ACHN (cell line): ENCODE measurements at places on chromosomes 1 and 21.
A peak's percentile ranks its signal among the peaks of the same experiment; 100 is the strongest.

- no peak for DNase-seq
These were observed 16.1 kb downstream of the UCHL5 start for GRCh38 chr1:193042766-193043691.

GRCh38 chr1:151585622-151586021, 26.2 kb upstream of the SNX27 start:
- DNase-seq, result peak; percentile 85

DNA sequence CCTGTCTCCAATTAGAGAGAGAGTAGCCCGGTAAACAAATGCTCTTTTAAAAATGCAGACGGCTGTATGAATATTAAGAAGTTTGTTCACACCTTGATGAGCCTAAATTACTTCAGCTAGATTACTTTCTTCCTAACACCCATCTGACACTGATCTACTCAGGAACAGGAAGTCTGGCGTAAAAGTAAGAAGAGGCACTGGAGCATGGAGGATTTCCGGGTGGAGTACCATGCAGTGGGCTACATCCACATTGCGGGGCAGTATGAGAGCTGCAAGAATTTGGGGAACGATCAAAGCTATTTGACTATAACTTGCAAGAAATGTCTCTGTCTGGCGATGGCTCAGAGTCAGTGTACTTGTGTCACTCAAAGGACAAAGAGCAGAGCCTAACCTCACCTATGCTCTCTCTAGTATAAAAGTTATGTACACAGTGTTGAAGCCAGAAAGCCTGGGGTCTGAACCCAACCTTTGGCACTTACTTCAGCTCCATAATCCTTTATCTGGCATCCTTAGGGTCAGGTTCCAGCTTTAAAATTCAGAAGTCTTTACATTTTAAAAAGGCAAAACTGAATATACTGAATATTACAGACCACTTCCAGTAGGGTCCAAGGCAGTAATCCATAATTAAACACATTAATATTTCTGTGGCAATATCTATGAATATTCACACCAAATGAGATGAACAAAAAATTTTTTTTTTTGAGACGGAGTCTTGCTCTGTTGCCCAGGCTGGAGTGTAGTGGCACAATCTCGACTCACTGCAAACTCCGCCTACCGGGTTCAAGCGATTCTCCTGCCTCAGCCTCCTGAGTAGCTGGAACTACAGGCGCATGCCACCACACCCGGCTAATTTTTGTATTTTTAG, 7.9 kb upstream of the GNPAT start:
- no peak for DNase-seq

DNA sequence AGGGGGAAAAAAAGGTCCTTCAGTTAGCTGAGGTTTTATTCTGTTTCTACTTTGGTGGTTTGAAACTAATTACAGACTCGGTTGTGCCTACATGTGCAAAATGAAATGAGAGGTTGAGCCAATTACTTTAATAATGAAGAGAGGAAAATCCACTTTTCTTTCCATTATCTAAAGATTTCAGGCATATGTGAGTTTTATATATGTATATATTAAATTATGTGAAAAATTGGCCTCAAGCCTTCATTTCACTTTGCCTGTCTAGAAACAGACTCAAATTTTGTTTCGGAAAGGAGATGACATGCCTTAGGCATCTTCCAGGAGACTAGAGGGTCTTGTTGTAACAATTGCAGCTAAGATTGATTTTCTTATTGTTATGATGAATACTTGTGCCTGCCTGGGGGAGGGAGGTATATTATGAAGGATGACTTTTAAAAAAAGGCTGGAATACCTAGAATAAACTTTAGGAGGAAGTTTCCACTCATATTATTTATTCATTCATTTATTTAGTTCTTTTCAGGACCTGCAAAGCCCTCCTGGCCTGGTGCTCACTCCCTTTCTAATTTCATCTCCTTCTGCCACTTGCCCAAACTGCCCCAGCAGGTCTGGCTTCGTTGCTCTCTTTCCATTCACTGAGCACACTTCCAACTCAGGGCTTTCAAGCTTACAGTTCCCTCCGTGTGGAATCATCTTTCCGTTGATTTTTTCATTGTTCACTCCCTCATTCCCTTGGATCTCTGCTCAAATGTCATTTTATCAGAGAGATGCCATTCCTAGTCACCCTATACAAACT, 94.2 kb upstream of the HOOK1 start:
- DNase-seq, result no peak

- no peak for DNase-seq
These were observed 12.8 kb upstream of the LRRC8D start for GRCh38 chr1:89807983-89808382.

- peak; percentile 22 for DNase-seq
These were observed 34.6 kb downstream of the COQ8A start for GRCh38 chr1:226974544-226975258.

DNA sequence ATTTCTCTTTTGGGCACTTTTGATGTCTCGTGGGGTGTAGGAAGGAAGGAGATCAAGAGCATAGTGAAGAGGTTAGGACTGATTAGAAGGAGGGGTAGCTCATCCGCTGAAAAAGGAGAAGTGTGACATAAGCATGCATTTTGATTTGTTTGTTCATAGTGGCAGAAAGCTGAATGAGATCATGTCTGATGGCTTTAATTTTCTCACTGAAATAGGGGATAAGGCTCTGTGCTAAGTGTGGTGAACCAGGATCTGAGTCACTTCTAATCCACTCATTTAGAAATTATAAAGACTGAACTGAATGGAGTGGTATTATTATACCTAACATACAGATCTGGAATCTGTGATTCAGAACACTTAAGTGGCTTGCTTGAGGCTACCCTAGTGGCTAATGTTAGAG, 344.5 kb downstream of the PDE4B start:
- no peak for DNase-seq

GRCh38 chr1:228474507-228474906, 12.7 kb upstream of the RNF187 start:
- DNase-seq, result no peak

- DNase-seq, result no peak
These were observed 30.4 kb downstream of the RIMS3 start for GRCh38 chr1:40634901-40635655.

GRCh38 chr1:48789903-48790302, 13.2 kb upstream of the BEND5 start:
- DNase-seq, result no peak

DNA sequence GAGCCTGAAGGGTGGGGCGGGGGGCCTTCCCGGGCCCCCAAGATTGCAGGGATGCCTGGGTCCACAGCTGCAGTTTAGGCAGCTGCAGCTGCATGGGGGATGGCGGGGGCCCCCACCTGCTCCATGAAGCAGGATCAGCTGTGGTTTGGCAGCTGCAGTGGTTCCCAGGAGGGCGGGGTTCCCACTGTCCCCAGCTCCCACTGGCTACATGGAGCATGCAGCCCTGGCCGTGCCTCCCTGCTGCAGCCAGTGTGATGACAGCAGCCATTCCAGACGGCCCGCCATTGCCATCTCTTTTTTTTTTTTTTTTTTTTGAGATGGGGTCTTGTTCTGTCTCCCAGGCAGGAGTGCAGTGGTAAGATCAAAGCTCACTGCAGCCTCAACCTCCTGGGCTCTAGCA, 992 bp upstream of the C1QA start:
- DNase-seq, result no peak

- DNase-seq, result no peak
These were observed 581.5 kb upstream of the B3GALT2 start for GRCh38 chr1:193767886-193768285.

GRCh38 chr1:20931930-20932436, 144.9 kb upstream of the HP1BP3 start:
- DNase-seq, result no peak

- no peak for DNase-seq
These were observed 126.3 kb upstream of the ATP1B1 start for GRCh38 chr1:168980180-168980579.
